ENCODE measurements at places on chromosomes 2 and 18.
A peak's percentile ranks its signal among the peaks of the same experiment; 100 is the strongest.

DNA sequence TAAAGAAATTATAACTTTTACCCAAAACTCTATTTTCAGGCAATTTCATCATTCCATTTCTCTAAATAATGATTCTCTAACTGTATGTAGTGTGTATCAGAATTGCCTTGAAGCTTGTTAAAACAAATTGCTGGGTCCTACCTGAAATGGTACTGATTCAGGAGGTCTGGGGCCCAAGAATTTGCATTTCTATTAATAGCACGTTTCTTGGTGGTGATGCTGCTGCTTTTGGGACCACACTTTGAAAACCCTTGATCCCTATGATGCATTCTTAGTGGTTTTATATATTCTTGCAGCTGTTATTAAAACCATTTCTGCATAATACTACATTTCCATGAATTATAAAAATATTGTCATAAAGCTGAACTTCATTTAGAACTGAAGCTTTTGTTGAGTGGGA, 140.7 kb downstream of the NCK2 start:
- DNase-seq, result no peak

- no peak for DNase-seq
Measured at GRCh38 chr2:60461421-60462108, 91.9 kb downstream of the BCL11A start.

DNA sequence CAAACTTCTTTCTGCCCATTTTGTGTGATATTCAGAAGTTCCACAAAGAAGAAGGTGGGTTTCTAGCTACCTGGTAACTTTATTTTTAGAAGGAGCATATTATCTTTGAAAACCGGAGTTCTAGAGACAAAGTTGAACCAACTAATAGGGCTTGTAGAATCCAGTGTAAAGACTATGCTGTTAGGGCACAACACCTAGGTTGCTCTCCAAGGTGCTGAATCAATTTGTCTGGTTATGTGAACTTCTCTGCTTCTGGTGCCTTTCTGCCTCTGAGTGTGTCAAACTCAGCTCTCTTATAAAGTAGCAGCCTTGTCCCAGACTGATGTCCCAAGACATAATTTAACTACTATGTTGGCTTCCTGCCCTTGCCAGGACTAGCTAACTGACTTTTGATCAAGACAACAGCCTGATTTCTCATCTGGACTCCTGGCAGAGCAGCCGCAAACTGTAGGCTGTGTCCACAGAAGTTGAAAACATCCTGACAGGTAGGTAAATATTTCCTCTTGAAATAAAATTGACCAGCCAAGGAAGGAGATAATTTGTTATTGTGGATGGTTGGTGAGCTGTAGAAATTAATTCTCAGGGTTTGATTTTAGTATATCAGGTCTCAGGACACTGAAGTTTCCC, 119.4 kb downstream of the CYRIA start:
- DNase-seq, result peak; percentile 16

DNA sequence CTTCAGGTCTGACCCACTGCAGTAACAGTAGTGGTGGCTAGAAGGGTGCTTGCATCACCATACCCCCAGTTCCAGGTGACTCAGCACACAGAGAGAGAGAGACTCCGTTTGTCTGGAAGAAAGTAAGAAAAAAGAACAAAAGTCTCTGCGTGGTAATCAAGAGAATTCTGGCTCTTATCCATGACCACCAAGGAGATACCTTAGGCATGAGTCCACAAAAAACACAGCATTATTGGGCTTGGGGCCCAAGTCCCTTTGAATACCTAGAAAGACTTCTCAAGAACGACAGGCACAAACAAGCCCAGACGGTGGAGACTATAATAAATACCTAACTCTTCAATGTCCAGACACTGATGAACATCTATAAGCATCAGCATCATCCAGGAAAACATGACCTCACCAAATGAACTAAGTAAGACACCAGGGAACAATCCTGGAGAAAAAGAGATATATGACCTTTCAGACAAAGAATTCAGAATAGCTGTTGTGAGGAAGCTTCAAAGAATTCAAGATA, 21.7 kb upstream of the BAZ2B start:
- DNase-seq, result no peak

DNA sequence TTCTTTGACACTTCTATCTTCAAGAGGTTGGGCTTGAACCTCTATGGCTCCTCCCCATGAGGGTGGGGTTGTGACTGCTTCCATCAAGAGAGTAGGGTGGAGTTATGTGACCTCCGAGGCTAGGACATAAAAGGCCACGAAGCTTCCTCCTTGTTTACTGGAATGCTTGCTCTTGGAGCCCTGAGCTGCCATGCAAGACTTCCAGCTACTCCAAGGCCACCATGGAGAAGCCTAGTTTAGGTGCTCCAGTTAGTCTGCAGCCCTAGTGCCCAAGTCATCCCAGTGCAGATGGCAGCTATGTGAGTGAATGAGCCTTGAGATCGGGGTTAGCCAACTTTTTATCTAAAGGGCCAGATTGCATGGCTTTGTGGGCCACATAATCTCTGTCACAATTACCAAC, 2.4 kb upstream of the MERTK start:
- DNase-seq, result no peak

- DNase-seq, result no peak
Measured at GRCh38 chr2:25295621-25296020, 46.1 kb downstream of the DNMT3A start.

DNA sequence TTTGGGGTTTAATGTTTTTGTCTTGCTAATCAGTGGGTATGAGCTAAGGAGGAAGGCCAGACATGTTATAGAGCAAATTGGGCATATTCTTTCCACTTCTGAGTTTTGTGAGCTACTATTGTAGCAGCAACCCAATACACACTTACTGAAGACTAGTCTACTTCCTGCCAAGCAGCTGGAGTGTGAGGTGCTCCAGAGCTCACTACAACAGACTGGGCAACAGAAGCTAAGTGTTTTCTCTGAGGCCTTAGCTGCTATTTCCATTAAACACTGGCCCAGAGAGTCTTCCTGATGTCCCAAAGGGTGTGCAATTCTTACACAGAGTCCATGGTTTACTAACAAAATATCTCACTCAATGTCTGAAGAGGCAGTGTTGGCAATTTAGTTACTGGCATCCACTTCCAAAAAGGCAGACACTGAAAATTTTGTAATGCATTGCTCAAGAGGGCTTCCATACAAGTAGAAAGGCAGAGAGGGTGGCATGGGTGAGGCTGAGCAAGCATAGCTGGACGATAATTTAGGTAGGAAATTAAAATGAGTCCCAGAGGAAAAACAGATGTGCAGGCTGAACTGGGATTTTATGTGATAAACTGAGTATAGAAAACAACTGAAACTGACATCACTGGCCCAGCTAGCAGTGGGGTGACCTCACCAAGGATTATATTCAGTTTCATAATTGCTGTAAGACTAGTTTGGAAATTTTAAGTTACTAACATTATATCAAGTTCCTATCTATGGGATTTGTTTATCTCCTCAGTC, 68.6 kb downstream of the ZC3H6 start:
- DNase-seq, result no peak

- DNase-seq, result no peak
Measured at GRCh38 chr18:48909721-48910120, 41.0 kb downstream of the SMAD7 start.

DNA sequence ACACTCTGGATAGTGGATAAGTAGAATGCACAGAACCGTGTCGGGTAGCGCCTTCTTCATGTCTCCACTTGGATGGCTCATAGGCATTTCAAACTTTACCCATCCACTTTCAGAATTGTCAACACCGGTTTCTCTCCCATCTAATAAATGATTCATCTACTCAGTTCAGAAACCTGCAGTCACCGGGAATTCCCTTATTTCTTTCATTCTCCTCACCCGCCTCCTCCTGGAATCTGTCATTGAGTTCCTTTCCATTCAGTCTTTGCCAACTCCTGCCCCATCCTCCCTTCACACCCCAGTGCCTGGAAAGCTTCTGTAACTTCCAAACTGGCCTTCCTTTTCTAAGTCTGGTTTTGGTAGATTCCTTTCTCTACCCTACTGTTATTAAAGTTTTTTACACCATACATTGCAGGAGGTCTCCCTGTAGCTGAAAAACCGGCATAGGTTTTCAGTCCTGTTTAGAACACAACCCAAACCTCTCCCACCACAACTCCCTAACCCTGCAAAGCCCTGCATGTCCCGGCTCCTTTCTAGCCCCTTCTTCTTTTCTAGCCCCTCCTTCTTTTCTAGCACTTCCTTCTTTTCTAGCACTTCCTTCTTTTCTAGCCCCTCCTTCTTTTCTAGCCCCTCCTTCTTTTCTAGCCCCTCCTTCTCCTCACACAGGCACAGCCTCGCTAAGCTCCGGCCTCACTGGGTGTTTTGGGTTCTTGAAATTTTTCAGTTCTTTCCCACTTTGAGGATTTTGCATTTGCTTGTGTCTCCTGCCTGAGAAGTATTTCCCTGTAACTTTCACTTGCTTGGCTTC, 133.9 kb upstream of the KLHL14 start:
- no peak for DNase-seq

GRCh38 chr2:155836439-155836838, 496.1 kb downstream of the NR4A2 start:
- DNase-seq, result no peak

DNA sequence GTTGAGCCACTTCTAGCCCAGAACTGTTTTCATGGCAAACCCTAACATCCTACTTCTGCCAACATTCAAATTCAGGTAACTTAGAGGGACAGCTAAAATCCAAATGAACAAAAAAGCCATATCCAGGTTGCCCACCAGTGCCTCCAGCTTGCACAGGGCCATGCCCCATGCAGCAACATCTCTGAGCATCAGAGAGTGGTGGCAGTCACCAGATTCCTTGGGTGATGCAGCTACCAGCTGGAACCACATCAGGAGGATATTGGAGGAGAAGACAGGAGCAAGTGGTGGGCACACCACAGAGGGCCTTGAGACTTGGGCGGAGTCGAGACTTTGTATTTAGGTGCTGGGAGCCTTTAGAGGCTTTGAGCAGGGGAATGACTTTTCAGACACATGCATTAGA, 50.5 kb downstream of the SDC1 start:
- no peak for DNase-seq

DNA sequence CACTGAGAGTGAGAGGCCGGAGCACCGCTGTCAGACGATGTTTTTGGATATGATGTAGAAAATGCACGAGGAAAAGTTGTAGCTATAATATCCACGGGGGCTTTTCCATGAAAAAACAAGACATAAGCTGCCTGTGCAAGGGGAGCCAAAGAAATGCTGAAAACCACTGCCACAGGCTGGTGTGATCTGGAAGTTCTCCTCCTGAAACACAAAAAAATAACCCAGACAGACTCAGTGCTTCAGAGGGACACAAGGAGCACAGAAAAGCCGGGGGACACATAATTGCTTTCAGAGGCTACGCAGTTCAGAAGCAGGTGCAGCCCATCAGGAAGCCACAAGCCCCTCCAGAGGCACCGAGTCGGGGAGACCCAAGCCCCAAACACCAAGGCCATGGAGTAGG, 98.2 kb downstream of the ZNF516 start:
- DNase-seq, result no peak

DNA sequence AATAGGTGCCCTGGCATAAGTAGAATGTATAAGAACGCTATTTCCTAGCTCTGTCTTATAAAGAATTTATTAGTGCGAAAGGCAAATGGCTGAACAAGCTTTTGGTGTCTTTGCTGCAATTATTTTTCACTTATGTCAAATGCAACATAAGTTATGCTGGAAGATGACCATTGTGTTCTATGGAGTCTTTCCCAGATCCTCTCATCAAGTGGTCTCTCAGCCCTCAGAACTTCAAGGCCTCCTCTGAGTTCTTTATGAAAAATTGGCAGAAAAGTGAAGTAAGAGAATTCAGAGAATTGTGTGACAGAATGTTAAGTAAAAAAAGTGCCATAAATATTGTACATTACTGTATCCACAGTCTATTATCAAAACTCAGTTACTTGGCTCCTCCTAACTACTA, 75.2 kb downstream of the RIT2 start:
- no peak for DNase-seq

DNA sequence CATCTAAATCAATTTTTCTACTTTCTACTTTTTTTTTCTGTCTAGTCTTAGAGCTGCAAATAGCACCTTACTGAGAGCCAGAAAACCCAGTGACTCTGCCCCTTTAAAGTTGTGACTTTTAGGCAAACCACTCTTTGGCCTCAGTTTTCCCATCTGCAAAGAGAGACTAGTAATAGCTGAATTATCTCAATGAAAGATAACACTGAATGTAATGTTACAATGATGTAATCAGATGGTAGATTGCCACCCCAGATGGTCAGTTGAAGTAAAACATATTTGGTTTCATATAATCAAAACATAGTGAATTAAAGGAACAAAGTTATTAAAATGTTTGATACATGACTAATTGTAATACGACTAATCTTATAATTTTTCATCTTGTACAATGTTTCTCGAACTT, 5.0 kb upstream of the APCDD1 start:
- no peak for DNase-seq

DNA sequence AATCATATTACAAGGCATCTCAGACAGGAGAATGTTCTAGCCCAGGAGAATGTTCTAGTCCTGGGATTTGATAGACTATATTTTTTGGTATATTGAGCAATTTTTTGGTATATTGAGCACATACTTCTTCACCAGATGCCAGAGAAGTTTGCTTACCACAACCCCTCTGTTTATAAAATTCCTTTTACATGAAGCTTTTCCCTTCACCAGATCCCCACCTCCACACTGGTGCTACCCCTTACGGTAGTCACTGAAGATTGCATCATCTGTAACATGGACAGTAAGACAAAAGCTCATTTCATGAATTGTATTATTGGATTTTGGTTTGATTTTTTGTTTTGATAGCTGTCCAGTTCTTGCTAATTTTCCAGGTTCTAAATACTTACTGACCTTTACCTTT, 7.2 kb upstream of the HNMT start:
- DNase-seq, result no peak

GRCh38 chr2:67130531-67131256, 266.4 kb upstream of the ETAA1 start:
- no peak for DNase-seq

Data from midbrain (tissue), 1 donor.